NCI-H1092 treated with DMSO at 0.1 percent for 48 hours (cell line): ENCODE measurements at places on chromosomes 11 and 22.

DNA sequence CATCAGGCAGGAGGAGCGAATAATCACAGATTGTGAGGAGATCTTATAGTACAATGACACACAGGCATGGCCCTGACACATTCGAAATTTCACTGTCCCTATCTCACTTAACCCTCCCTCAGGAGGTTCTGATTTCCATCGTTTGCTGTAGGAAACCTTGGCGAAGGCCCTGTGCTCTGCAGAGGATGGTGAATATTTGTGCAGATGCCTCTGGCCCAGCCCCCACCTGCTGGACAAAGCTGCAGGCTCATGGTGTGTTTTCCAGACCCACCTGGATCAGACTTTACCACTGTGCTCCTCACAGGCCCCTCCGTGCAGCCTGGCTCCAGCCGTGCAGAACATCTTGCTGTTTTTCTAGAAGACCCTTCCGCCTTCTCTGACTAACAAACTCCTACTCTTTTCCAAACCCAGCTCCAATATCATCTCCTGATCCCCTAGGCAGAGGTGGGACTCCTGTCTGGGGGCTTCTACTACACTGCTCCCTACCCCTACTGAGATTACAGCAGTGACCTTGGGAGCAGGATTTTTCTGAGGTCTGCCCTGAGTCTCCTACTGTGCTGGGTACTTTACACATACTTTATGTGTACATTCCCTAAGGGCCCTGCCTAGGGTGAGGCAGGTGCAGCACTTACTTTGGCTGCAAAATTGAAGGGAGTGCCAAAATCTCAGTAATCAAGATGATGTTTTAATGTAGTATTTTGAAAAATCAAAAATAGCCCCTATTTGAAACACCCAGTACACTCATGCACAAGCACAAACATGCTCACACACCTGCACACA, 412.7 kb downstream of the SOX6 start:
- DNase-seq = peak; percentile 14

- DNase-seq = no peak
These were observed 4.4 kb downstream of the MOGAT2 start for GRCh38 chr11:75721852-75722668.

DNA sequence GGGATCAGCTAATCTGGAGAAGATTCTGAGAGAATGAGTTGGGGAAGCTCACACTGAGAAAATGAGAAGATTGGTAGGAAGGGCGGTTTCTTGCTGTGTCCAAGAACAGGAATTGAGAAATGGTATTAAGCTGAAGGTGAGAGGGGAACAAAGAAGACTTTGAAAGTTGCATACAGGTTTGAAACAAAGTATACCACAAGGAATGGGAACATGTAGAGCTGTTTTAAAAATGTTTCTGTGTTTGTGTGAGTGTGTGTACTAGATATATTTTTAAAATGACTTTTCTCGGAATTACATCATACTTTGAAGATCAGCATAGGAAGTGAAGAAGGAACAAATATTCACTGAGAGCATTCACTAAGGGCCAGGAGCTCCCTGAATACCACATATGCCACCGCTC, 24.4 kb upstream of the IZUMO1R start:
- no peak for DNase-seq

DNA sequence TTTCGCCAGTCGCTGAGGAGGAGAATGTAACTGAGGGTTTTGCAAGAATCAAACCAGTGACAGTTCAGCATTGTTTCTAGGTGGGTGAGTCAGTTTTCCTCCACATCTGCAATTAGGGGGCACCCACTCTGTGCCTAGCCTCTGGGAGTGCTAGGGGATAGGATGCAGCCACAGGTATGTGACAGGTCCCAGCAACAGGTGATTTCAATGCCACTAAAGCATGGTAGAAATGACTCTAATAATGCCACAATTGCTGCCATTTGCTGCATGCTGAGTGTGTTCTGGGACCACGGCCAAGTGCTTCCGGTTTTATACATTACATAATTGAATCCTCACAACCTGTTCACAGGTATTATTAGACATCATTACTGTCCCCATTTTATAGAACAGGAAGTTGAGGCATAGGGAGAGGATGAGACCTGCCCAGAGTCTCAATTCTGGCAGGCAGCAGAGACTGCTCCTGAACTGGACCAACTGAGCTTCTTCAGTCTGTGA, 556 bp downstream of the CRYBB2 start:
- DNase-seq = peak; percentile 17

DNA sequence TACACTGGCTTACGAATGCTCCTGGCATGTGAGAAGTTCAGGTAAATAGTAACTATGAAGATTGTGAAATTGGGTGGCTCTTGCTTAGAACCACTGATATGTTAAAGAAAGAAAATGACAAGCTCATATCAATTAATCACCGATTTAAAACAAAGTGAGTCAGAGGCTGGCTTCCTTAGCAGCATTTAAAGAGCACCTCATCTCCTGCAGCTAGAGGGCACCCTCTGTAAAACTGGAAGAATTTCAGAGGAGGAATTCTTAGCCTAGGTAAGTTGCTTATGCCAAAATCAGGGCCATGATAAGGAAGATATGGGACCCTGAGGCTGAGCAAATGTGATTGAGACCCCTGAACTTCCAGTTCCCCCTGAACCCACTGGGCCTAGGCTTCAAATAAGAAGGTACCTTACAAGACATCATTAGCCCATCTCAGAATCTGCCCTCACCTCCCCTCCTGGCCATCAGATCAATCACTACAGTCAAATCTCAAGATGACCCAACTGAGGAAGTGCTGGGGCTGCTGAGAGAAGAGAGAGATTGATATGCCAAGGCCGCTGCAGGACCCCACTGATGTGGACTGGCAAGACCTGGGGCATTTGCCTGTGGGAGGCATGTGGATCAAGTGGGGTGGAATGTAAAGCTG, 8.6 kb upstream of the CD3E start:
- DNase-seq = no peak

- DNase-seq = peak; percentile 46
These were observed 68.4 kb downstream of the CCDC34 start for GRCh38 chr11:27294654-27295053.

- no peak for DNase-seq
These were observed 18.9 kb upstream of the CARD18 start for GRCh38 chr11:105158436-105158835.
